ENCODE measurements at places on chromosomes 12 and 14.
A peak's percentile ranks its signal among the peaks of the same experiment; 100 is the strongest.

- DNase-seq = peak; percentile 26
Measured at GRCh38 chr14:70567791-70568190, 32.7 kb downstream of the MED6 start.

GRCh38 chr12:32868885-32869284 is 27.7 kb downstream of the PKP2 start:
- no peak for DNase-seq

- peak; percentile 42 for DNase-seq
Measured at GRCh38 chr14:51490205-51490604, 161.5 kb upstream of the FRMD6 start.

DNA sequence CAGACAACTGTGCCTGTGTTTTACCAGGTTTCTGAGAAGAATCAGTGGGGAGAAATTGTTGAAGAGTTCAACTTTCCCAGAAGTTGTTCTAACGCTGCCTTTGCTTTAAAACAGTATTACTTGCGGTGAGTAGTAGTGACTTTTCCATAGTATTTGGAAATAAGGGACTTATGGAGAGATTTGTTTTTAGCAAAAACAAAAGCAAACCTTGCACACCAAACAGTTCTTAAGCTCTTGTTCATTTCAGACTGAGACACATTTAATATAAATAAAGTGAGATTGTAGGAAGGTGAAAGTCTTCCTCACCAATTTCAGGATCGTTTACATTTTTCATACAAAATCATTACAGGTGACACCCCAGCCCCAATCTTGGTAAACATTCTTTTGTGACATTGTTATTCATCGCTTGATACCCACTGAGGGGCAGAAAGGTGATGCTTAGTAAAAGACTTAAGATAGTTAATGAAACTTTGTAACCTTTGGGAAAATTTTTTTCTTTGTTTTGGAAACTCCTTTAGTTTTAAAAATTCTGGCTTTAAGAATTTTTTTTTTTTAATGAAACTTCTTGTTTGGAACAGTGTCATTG is 1.8 kb downstream of the ARID2 start:
- no peak for DNase-seq

- DNase-seq = no peak
Measured at GRCh38 chr12:131370791-131371347, 340.0 kb upstream of the SFSWAP start.

DNA sequence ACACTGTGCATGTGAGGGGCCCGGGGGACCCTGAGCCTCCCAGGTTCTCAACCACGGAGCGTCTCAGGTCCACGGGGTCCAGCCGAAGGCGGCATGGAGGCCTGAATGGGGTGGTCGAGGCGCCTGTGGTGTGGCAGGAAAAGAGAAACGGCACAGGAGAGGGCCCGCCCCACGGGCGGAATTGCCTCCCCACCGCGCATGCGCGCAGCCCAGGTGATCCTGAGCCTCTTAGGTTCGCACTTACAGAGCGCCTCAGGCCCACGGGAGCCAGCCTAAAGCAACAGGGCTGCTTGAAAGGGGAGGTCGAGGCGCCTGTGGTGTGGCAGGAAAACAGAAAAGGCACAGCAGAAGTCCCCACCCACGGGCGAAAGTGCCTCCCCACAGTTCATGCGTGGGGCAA is 311.0 kb downstream of the ALG10 start:
- DNase-seq = no peak

- no peak for DNase-seq
Measured at GRCh38 chr12:79717006-79717405, 26.2 kb upstream of the PAWR start.

- peak; percentile 9 for DNase-seq
Measured at GRCh38 chr12:19030603-19031002, 98.9 kb upstream of the PLEKHA5 start.

- DNase-seq = no peak
Measured at GRCh38 chr14:23405516-23406025, 2.5 kb downstream of the MYH6 start.

DNA sequence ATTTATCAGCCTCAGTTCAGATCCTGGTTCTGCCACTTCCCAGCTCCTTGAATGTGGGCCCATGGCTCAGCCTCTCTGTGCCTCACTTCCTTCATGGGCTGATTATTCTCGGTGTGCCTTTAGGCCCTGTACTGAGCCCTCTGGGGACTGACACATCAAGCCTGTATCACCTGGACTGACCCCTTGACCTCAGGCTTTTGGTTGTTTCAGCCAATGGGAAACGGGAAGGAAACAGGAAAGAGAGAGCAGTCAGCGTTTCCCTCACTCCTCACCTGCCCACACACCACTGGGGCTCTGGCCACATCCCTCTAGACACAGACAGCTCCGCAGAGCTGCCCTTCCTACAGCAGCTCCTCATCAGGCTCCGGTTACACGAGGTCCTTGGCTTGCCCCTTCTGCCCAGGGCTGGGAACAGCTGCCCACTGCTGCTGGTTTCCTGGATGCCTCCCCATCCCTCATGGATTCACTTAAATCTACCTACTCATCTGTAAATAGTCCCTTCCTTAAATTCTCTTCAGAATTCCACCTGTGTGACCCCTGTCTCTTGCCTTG is 37.0 kb upstream of the ITPR2 start:
- no peak for DNase-seq

Measured in EL (cell line).